ENCODE measurements at places on chromosomes 2 and 18.

GRCh38 chr18:332721-333510 lies 65.1 kb upstream of the THOC1 start:
- no peak for DNase-seq

DNA sequence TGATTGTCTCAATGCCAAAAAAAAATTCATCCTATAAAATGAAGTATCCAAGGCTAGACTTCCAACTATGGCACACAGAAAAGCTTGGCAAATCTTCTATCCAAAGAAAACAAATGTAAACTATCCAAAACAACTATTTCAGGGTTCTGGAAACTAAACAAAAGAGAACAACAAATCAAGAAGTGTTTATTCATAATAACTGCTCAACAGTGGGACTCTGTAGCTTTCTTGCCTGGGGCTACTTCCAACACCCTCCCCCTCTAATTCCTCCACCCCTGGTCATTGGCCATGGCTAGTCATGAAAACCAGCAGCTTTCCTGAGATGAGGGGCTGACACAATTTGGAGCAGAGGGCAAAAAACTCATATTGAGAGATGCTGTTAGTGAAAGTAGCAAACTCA lies 107.0 kb downstream of the EXOC6B start:
- DNase-seq, result no peak

- no peak for DNase-seq
Observed at GRCh38 chr2:37871456-37872191, 53.5 kb upstream of the RMDN2 start.

GRCh38 chr2:231278868-231279267 lies 80.4 kb downstream of the ARMC9 start:
- no peak for DNase-seq

GRCh38 chr18:22470248-22471235 lies 52.8 kb upstream of the CTAGE1 start:
- DNase-seq, result no peak

- DNase-seq, result no peak
Observed at GRCh38 chr2:226862623-226863022, 26.8 kb downstream of the RHBDD1 start.

- DNase-seq, result no peak
Observed at GRCh38 chr2:54166121-54166773, 50.8 kb downstream of the ACYP2 start.

- DNase-seq, result no peak
Observed at GRCh38 chr2:60998628-60999545, 18.6 kb upstream of the PEX13 start.

- no peak for DNase-seq
Observed at GRCh38 chr2:213243189-213244044, 40.8 kb upstream of the SPAG16 start.

DNA sequence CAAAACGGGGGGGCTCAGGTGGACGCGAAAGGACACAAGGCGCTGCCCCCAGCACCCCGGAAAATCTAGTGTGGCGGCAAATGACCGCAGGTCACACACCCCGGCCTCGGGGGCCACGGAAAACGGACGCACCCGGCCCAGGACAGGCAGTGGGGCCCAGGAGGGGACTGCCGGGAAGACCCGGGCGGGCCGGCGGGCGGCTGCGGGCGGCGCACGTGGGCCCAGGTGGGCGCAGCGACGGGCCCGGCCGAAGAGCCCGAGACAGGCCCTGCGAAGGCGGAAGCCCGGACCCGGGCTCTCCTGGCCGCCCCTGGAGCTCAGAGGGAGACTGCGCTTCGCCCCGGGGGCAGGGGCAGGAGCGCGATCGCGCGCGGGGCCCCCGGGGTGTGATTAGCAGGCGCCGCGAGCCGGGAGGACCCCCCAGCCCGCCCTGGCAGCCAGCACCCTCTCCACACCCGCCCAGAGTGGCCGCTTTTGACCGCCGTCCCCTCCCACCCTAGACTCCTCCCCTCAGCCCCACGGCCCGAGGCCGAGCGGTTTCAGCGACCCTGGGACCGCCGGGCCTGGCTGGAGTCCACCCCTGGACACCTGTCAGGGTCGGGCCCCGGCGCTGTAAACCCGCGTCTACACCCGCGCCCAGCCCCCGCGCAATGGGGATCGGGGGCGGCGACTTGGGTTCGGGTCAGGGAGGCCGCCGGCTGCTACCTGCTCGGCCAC lies 773 bp downstream of the MBP start:
- DNase-seq, result peak; percentile 57

GRCh38 chr2:121001641-121002040 lies 266.0 kb downstream of the GLI2 start:
- DNase-seq, result no peak

DNA sequence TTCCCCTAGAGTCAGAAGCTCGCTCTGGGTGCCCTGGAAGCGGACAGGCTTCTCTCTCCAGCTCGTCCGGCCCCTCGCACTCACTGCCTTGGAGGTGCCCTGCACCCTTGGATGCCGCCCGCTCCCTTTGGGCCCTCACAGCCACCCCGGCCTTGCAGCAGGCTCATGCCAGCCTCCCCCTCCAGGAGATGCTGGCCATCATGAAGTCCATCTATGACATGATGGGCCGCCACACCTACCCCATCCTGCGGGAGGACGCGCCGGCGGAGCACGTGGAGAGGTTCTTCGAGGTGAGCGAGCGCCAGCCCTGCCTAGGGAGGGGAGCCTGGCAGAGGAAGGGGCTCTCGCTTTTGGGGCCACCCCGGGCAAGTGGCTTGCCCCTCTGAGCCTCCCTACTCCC lies 20.3 kb upstream of the FAHD2A start:
- no peak for DNase-seq

GRCh38 chr18:70431203-70431624 lies 142.4 kb downstream of the SOCS6 start:
- DNase-seq, result no peak

DNA sequence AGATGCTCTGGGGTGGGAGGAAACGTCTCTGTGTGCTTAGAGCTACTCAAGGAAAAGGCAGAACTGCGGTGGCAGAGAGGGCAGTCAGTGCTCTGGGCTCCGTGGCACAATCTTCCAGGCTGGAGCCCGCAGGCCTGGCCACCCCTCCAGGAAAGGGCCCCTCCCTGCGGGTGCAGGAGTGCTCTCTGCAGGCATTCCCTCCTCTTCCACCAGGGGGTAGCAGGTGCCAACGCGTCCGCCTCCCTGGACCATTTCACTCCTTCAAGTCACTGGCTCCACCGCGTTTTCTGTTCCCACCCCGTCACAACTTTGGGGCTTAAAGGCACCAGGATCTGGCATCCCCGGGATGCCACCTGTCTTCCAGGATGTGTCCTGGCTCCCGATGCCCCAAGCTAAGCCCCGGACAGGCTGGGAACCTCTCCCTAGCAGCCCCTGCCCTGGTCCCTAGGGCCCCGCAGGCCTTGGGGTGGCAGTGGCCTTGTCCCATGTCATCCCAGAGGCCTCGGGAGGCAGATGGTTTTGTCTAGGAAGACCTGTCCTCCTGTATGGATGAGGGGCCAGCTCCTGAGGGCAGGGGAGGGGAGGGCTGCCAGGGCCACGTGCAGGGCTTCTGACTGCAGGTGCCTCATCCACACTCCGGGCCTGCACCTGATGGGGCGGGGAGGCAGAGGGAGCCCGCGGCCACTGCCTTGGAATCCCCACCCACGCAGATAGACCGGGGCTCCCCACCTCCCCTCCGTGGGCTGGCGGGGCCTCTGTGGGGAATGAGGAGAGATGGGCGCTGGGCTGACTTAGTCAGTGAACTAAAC lies 26.4 kb downstream of the KCNIP3 start:
- DNase-seq, result no peak

DNA sequence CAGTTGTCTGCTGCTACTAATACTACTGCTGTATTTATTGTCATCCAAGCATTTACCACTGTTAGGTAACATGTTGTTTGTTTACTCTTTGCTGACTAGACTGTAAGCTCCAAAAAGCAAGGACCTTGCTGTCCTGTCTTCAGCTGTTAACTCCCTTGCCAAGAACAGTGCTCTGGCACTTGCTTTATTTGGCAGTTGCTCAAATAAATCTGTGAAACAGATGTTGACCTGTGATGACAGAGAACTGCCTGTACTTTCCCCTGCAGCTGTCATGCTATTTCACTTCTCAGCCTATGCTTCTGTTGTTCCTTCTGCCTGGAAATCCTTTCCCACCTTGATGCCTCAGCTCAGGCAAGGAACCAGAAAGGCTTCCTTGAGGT lies 181.2 kb downstream of the ATAD2B start:
- DNase-seq, result no peak

DNA sequence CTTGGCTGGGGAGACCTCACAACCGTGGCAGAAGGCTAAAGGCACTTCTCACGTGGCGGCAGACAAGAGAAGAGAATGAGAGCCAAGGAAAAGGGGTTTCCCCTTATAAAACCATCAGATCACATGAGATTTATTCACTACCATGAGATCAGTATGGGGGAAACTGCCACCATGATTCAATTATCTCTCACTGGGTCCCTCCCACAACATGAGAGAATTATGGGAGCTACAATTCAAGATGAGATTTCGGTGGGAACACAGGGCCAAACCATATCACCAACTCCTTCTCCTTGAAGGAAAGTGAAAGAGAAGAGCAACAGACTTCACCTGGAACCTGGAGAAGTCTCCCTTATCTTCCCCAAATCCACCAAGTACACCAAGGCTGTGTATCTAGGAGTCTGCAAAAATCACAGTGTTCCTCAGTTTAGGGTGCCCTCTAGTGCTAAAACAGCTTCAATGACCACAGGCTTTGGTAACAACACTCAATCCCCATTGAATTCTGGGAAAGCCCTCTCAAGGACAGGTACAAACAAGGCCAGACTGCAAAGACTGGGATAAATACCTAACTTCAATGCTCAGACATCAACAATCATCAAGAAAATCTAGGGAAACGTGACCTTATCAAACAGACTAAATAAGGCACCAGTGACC lies 148.8 kb upstream of the SRD5A2 start:
- no peak for DNase-seq

- DNase-seq, result no peak
Observed at GRCh38 chr2:229412686-229413085, 141.6 kb upstream of the PID1 start.

DNA sequence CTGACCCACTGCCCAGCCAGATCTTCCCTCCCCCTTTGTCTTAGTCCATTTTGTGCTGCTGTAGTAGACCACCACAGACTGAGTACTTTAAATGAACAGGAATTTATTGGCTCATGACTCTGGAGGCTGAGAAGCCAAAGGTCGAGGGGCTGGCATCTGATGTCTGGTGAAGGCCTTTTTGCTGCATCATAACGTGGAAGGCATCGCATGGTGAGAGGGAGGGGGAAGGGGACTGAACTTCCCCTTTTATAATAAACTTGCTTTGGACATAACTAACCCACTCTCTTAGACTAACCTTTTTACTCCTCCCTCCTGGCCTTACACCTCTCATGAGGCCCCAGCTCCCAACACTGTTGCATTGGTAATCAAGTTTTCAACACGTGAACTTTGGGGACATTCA lies 83.8 kb downstream of the MAP4K4 start:
- DNase-seq, result no peak

DNA sequence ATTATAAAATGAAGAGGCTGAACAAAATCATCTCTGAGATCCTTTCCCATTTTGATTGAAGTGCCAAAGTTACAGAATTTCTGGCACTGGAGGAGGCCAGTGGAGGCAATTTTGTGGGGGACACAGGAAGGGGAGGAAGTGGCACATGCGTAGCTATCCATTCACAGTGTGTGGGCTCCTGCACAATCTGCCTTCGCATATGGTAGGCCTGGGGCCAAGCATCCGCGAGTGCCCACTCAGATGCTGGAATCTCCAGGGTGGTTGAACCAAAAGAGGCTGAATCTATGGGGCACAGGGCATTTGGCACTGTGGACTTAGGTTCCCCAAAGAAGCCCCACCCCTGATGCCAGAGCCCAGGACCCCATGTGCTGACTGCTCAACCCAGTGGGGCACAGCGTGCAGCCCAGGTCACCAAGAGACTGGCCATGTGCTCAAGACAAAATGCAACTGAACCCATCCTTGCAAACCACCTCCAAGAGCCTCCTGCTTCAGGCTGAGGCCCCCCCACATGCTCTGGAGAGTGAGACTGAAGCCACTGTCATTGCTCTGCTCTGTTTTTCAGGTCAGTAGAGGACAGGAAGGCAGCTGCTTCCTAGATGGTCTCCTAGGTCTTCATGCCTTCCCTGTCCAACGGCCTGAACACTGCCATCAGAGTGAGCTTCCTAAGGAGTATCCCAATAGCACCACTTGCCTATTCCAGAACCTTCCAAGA lies 28.5 kb downstream of the ST8SIA5 start:
- DNase-seq, result no peak

GRCh38 chr2:40797120-40797519 lies 345.2 kb upstream of the SLC8A1 start:
- DNase-seq, result no peak

DNA sequence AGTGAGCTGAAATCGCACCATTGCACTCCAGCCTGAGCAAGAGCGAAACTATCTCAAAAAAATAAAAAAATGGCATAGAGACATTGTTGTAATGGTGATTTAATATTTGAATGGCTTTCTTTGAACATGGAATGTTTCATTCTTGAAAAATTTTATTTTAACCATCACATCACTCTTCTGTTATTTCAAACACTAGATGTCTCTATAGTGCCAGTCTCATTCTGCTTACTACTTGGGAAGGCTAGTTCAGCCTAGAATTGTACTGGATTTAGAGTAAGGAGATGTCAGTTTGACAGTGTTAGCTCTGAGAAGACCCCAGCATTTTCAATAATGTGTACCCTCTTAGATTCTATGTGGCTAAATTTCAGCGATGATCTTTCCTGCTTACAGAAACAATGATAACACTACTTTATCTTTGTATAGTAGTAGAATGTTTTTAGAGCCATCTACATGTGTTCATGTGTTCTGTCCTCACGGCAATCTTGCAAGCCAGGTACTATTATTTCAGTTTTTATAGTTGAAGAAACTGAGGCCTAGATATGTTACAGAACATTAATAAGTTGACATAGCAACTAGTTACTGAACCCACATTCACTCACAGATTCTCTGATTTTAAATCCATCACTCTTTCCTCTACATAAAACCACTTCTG lies 142.9 kb upstream of the ZSWIM2 start:
- no peak for DNase-seq

GRCh38 chr18:56086176-56086575 lies 498.2 kb upstream of the TCF4 start:
- no peak for DNase-seq

- DNase-seq, result no peak
Observed at GRCh38 chr18:40055262-40055661, 1899.8 kb upstream of the PIK3C3 start.

DNA sequence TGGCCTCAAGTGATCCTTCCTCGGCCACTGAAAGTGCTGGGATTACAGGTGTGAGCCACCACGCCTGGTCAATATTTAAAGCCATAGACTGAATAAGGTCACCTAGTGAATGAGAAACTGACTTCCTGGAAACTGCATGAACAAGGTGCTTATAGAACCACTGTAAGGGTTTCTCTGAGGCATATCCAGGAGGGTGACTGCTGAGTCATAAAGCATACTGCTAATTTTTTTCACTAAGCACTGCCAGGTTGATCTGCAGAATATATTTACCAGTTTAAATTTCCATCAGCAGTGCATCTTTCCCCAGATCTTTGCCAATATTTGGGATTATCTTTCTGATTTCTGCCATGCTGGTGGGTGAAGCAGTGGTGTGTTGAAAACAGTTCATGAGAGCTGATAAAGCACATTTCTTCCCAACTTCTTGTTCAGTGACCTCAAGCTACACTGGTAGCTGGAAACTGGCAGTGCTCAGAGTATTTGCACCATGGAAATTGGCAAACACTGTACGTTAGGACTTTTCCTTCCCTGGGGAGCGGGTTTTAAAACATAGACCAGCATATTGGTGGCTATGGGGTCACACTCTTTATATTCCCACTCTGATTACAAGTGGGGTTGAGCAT lies 4.2 kb upstream of the CLIP4 start:
- no peak for DNase-seq

Data from activated CD4-positive, CD25-positive, alpha-beta regulatory T cell treated with anti-CD3 and anti-CD28 coated beads, Interleukin-2, amount 50 U/mL, for 72 hours (primary cell).